ENCODE measurements at places on chromosomes 11 and 22.

GRCh38 chr22:19065929-19066328, 56.3 kb downstream of the DGCR2 start:
- DNase-seq: no peak

DNA sequence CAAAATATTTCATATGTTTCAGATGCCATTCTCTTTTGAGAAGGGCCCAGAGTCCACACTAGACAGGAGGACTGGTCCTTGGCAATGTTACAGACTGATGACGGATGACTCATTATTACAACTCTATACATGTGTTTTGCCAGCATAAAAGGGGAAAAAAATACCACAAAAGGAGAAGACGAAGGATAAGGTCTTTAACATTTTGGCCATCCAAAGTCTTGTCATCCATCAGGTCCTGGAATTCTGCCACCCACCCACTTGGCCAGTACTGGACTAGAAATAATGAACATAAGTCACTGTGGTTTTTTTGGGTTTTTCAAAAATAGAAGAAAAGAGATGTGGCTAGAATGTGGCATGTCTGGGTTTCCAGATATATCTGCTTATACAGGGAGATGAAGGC, 57.7 kb upstream of the BDNF start:
- DNase-seq: peak; percentile 87

- DNase-seq: no peak
These were observed 4.3 kb downstream of the VSIG10L2 start for GRCh38 chr11:125950178-125950490.

GRCh38 chr11:69199583-69200315, 44.0 kb downstream of the SMIM38 start:
- no peak for DNase-seq

GRCh38 chr11:84372381-84372950, 1086.3 kb upstream of the CCDC90B start:
- no peak for DNase-seq

DNA sequence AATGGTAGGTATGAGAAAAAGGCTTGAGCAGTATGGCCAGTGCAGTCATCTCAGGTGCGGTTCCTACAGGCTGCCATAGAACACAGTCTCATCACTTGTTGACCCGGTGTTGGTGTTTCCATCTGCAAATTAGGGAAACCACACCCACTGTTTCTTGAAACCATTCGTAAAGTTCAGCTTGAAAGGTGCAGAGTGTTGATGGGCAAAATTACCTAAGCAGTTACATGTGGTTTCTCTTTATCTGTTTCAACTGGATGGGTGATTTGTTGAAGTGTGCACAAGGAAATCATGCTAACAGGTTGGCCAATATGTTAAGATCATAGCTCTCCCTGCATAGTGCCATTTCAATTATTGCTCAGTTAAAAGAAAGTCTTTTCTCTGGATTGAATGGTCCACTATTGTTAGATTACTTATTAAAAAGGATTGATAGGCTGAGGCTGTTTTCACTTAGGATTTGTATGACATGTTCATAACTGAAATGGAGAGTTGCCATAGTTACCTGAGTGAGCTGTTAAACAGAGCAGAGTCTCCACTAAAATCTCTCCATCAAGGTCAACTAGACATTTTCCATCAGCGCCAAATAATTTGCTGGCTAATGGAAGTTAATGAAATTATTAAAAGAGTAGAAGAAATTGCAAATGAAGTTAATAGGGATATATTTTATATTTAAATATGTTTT, 203.1 kb upstream of the MTMR2 start:
- peak; percentile 45 for DNase-seq

DNA sequence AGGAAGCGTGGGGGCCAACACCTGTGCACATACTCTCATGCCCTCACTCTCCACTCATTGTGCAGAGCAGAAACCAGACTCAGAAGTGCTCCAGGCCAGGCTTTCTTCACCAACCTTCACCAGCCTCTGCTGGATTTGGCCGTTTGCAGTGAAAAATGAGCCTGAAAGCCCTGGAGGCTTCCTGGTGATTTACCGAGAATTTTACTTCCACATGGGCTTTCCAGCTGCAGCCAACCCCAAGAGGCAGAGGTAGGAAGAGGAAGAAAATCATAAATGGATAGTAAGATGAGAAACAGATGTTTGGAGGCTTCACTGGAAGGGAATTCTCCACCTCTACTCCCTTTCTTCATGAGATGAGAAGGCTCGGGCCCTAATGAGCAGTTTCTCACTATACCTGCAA, 155.4 kb downstream of the ETS1 start:
- no peak for DNase-seq

DNA sequence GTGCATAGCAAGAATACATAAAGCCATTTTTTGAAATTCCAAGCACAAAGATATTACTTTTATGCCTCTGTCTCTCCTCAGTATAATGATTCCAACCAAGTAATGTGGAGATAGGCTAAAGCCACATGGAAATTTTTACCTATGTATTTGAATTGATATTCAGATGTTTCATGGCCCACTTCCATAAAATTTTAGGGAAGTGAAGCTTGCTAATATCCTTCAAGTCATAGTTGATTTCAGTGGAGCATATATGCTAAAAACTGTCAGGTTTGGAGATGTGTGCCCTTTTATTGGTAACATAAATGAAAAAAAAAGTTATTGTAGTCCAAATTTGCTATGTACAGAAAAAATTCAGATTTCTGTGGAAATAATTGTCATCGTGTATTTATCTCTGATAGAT, 12.3 kb downstream of the MS4A4E start:
- no peak for DNase-seq

DNA sequence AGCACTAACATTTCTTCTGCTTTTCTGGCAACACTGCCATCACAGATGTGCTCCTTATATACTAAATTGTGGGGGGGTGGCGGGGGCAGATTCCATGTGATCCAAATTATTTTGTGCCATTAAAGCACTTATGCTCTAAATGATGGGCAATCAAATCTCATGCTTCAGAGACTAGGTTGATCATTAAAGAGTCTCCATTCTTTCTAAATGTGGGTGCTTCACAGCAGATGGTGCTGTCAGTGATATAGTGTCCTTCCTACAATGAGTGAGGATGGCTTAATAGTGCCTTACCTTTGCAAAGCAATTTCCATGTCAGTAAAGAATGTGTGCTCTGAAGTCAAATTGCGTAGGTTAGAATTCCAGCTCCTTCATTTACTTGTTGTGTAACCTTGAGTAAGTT, 589.8 kb downstream of the ETS1 start:
- no peak for DNase-seq

- no peak for DNase-seq
These were observed 786 bp downstream of the RASL10A start for GRCh38 chr22:29314537-29315285.

DNA sequence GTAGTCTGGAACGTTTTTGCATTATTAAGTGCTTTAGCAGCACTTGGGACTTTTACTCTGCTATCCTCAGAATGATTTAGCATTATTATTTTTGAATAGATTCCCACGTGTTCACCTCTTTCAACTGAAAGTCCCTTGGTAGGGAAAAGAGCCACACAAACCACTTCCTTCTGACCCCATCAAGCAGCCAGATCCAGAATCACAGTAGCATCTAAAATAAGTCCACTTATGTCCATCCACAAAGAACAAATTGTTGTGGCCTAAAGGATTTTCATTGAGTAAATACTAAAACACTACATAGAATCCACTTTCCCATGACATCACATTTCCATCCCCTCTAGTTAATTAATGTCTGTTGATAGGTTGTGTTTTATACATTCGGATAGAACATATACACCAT, 381.7 kb downstream of the AASDHPPT start:
- no peak for DNase-seq

- peak; percentile 93 for DNase-seq
These were observed 2.9 kb upstream of the FOSL1 start for GRCh38 chr11:65903068-65903481.

- no peak for DNase-seq
These were observed 786.1 kb upstream of the CNTN5 start for GRCh38 chr11:98234698-98235097.
